Cardiac septum (tissue), 1 donor: ENCODE measurements at places on chromosomes 1 and 21.

DNA sequence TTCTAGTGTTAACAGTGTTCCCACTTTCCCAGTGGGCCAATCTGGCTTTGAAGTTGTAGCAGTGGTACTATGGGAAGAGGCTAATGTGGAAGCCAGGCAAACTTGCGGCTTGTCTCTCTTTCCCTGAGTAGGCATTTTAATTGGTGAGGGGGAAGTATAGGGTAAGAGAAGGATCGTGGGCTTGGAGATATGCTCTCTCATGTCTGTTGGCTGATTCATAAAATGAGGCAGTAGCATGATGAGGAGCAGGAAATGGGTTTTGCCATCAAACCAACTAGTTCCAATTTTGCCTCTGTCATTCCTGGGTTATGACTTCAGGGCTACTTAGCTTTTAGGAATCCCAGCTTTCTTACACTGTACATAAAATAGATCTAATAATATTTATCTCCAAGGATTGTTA lies 12.1 kb downstream of the C8A start:
- DNase-seq, result no peak

GRCh38 chr1:214941061-214941460 lies 141.5 kb upstream of the KCNK2 start:
- no peak for DNase-seq

- no peak for DNase-seq
Observed at GRCh38 chr1:187051618-187052232, 223.0 kb downstream of the PLA2G4A start.

GRCh38 chr21:33029975-33030461 lies 4.3 kb downstream of the OLIG2 start:
- no peak for DNase-seq

- DNase-seq, result no peak
Observed at GRCh38 chr1:33902486-33903209, 38.8 kb downstream of the HMGB4 start.

DNA sequence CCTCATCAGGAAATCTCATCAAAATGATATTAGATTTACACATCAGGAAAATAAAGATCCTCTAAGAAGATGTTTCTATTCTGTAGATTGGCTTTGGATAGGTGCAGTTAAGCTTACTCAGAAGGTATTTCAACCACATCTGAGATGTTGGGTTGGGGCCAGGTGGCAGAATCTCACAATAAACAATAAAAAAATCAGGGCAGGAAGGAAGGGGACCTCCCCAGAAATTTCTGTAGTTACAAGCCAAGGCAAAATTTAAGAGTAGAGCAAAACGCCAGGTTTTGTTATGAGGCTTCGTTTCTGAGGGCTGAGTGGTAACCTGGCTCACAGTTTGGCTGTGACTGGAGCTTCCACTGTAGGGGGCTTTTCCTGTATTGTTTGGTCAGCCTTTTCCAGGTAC lies 84.8 kb downstream of the HUNK start:
- no peak for DNase-seq

DNA sequence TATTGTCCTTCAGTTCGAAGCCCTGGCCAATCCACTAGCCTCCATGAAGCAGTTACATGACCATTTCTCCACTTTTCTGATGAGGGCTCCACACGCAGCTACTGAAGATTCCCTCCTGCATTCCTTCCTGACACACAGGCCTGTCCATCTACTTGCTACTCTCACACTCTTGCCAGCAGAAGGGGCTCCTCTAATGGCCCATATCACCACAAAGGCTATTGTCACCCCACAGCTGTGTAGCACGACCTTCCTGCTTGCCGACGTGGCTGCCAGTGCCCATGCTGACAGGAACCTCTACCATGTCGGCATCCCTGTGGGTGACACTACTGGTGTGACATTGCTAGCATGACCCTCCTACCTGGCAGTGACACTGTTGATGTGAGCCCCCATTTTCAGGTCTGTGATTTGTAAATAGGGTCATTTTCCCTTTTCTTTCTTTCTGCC lies 1528.6 kb upstream of the TPTE start:
- DNase-seq, result no peak

- no peak for DNase-seq
Observed at GRCh38 chr1:37265786-37266667, 208.4 kb upstream of the ZC3H12A start.

GRCh38 chr1:167641786-167642500 lies 11.9 kb downstream of the RCSD1 start:
- no peak for DNase-seq

- DNase-seq, result no peak
Observed at GRCh38 chr1:174451408-174451807, 3.6 kb downstream of the GPR52 start.

DNA sequence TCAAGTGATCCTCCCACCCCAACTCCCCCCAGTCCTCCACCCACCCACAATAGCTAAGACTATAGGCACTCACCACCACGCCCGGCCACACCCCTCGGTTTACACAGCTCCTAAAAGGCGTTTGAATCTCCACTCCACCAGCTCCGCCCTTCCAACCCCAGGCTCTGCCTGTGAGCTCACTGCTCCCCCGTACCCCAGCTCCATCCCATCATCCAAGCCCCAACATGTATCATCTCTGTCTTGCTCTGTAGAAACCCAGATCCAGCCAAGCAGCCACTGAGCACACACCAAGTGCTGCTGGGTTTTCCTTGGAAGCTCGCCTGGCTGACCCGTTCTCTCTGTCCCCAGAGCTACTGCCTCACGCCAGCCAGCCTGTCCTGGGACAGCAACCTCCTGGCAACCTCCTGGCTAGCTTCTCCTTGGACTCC lies 12.0 kb upstream of the S100A2 start:
- DNase-seq, result no peak
